ENCODE measurements at places on chromosomes 7 and 10.

DNA sequence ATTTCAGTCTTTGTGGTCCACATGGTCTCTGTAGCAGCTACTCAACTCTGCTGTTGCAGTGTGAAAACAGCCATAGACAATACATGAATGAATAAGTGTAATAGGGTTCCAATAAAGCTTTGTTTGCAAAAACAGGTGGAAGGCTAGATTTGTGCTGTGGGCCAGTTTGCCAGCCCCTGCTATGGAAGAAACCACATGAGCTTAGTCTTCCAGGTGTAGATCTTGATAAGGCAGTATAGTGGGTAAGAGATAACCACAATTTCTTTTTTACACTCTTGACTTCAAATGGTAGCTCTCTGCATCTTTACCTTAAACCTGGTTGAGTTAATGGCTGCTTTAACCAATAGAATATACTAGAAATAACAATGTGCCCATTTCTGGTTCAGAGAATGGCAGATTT is 135.0 kb upstream of the PALS2 start:
- no peak overlapping the region for H3K27ac ChIP-seq

DNA sequence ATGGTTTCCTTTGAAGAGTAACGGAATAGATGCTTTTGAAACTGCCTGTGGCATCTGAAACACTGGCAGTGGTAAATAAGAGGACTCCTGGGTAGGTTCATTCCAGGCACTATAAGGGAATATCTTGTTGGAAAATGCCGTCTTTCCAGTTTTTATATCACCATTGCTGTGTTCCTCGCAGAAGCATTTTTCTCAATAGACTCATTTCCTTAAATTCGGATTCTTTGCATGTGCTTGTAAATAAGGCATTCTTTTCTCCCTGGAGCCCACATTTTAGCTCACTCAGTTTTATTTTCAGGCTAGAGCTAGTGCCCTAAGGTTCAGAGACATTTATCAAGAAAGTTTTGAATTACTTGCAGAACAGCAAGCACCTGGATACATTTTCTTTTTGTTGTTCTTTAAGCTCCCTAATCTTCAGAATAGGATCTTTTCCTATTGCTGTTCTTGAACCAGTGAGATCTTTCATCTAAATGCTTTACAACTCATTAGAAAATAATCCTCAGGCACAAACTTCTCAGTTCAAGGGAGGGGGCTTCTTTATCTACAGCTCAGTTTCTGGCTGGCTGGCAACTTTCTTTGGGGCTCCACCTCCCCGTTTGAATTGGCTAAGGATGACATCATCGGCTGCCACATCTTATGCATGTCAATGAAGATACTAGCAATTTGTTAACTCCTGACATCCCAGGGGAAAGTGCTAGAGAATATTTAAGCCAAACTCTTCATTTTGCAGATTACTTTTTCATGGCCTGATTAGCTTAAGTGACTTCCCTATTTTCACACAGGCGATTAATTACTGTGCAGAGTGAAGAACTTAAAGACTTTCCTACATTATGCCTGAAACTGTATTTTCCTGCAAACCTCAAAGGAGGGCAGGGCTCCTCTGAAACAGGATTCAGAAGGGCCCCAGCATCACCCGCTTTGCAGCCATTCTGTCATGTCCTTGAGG is 133.7 kb upstream of the RSU1 start:
- no peaks in the 10 kb centered on the region for H3K27me3 ChIP-seq
- no peaks in the 10 kb centered on the region for H3K4me1 ChIP-seq
- no peak overlapping the region for H3K27ac ChIP-seq

DNA sequence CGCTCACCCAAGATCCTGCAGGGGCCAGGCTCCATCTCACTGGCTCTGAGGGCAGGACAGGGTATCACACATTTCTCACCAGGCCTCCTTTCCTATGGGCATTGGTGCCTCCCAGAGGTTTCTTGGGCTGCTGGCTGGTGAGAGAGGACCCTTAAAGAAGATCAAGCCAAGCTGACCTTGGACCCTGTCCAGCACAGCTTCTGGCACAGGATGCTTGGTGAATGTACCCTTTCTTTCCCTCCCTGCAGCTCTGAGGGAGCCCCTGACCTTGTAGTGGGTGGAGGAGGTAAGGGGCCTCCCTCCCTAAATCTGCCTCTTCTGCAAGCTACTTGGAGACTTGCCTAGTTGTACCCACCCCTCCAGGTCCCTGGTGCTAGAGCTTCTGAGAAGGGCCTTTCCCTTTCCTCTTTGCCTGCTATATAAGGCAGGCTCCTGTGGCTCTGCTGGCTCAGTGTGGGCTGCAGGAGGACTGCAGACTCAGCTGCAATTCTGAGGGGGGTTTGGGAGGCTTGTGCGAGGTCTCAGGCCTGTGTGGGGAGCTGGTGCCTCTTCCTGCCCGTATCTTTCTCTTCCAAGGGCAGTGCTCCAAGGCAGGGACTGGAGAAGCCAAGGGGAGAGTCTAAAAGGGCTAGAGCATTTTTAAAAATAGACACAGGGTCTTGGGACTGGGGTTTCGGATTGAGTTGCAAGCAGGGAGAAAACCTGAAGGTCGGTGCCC is 11.7 kb upstream of the TRIM8 start:
- H3K27me3 ChIP-seq, result no peaks in the 10 kb centered on the region
- peak overlapping the region; percentile 85 for H3K27ac ChIP-seq
- no peaks in the 10 kb centered on the region for H3K36me3 ChIP-seq
- peak overlapping the region; percentile 18 for H3K4me3 ChIP-seq

DNA sequence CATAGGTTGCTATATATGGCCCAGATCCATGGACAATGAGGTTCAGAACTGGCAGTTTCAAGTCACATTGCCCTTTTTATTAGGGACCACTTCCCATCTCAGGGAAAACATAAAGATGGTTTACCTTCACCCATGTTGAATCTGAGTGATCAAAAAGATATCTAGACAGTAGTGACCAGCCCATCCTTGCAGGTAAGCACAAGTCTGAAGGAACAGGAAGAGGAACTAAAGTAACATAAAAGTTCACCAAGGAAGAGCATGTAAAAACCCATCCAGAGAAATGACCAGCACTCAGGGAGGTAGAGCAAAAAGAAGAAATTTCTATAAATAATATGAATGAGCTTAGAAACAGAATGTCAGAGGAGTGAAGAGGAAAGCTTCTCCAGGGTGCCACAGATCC is 382.5 kb downstream of the PARD3 start:
- no peak for DNase-seq
- H3K36me3 ChIP-seq, result no peaks in the 10 kb centered on the region
- H3K4me1 ChIP-seq, result peaks cover 34% of the 10 kb centered on the region
- no peak overlapping the region for H3K27ac ChIP-seq
- H3K27me3 ChIP-seq, result no peaks in the 10 kb centered on the region
- H3K4me3 ChIP-seq, result no peak overlapping the region

DNA sequence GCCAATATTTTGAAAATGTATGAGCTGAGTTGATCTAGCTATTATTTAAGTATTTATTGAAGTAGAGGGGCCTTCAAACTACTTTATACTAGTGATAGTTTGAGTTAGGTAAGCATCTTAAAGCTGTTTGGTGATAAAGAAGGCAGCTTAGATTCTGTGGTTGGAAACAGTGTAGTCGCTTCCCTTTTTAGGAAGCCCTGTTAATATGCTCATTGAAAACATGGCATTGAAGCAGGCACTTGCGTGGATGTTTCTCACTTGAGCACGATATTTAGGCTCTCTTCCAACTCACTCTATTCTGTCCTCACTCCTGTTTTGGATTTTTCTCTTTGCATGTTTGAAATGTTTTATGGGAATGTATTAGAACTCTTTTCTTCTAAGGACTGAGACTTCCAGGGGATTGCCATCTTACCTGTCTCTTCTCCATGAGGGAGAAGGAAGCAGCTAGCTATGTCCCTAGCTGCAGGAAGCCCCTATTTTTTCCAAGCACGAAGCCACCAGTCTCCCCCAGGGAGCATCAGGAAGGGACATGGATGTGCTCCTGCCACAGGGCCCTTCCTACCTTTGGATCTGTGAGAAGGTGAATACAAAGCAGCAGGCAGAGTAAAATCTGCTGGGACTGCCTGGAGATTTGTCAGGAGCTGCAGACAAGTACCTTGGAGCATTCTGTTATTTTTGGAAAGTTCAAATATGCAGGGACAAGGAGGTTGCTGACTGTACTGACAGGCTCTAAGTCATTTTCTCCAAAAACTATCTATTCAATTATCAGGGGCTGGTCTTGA is 22.0 kb upstream of the BMPR1A start:
- no peak for DNase-seq
- no peaks in the 10 kb centered on the region for H3K27me3 ChIP-seq
- H3K4me3 ChIP-seq, result no peak overlapping the region
- no peaks in the 10 kb centered on the region for H3K36me3 ChIP-seq
- H3K4me1 ChIP-seq, result peaks cover 43% of the 10 kb centered on the region
- H3K27ac ChIP-seq, result peak overlapping the region; percentile 86

DNA sequence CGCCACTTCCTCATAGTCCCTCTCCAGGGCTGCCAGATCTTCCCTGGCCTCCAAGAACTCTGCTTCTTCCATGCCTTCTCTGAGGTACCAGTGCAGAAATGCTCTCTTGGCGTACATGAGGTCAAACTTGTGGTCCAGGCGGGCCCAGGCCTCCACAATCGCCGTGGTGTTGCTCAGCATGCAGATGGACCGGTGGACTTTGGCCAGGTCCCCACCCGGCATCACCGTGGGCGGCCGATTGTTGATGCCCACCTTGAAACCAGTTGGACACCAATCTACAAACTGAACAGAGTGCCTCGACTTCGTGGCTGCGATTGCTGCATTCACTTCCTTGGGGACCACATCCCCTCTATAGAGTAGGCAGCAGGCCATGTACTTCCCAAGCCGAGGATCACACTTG is 11.1 kb downstream of the TUBAL3 start:
- H3K36me3 ChIP-seq, result no peaks in the 10 kb centered on the region
- no peak overlapping the region for H3K27ac ChIP-seq

DNA sequence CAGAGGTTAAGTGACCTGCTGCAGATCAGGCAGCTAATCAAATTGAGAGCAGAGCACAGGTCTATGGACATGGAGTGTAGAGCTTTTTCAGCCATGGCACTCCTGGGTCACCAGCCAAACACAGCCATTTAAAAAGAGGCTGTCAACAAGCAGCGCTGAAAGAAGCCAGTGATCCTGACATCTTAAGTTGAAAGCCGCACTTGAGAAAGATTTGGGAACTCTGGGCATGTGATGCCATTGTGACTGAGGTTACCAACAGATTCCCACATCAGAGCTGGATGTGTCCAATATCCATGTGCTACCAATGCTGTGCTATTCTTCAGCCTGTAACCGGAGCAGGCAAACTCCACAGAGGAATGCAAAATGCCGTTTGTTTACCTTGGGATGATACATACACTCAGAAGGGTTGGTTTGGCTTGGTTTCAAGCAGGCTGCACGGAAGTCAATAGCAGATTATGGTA is 56.2 kb upstream of the ABLIM1 start:
- no peak for DNase-seq
- H3K27ac ChIP-seq, result peak overlapping the region; percentile 24

DNA sequence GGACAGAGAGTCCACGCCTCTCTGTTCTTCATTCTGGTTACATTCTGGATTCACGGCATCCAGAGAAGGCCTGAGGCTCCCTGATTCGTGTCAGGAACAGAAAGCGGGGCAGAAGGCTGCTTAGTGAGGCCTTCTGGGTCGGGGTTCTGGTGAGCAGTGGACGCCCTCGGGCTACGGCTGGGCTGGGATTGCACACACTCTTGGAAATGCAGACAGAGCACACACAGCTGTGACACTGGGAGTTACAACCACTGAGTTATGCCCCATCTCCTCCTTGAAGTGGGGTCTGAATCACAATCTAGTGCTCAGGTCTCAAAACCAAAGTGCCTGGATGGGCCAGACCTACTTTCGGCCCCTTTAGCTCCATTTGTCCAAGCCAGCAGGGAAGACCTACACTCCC is 156.9 kb upstream of the GDF10 start:
- no peak overlapping the region for H3K4me3 ChIP-seq
- no peak overlapping the region for H3K27ac ChIP-seq
- H3K36me3 ChIP-seq, result no peaks in the 10 kb centered on the region
- no peaks in the 10 kb centered on the region for H3K27me3 ChIP-seq
- no peaks in the 10 kb centered on the region for H3K4me1 ChIP-seq

GRCh38 chr10:88317099-88317498 is 266.0 kb downstream of the RNLS start:
- H3K27me3 ChIP-seq, result no peaks in the 10 kb centered on the region
- H3K27ac ChIP-seq, result no peak overlapping the region
- H3K4me3 ChIP-seq, result no peak overlapping the region
- no peaks in the 10 kb centered on the region for H3K36me3 ChIP-seq
- DNase-seq, result no peak

DNA sequence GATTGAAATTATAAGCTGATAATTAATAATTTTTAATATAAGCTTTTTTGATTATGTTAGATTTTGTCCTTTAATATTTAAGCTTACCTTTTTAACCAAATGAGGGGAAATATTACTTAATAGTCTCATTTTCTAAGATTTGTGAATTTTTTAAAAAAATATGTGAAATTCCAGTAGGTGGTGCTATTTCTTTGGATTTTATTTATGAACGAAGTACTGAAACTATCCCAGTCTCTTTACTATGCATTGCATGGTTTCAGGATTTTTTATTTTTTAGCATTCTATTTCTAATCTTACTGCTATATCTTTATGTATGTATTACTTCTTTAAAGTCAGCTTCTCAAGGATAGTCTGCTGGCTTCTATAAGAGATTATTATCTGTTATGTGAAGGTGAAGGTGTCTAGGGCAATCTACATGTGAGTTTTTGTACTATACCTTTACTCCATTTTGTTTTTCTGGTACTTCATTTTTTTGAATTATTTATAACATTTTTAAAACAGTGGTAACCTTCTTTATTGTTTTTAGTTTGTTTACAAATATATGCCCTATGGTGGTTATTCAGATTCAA is 78.3 kb downstream of the ATRNL1 start:
- H3K27me3 ChIP-seq, result no peaks in the 10 kb centered on the region
- no peak for DNase-seq
- no peak overlapping the region for H3K4me3 ChIP-seq
- H3K36me3 ChIP-seq, result no peaks in the 10 kb centered on the region

DNA sequence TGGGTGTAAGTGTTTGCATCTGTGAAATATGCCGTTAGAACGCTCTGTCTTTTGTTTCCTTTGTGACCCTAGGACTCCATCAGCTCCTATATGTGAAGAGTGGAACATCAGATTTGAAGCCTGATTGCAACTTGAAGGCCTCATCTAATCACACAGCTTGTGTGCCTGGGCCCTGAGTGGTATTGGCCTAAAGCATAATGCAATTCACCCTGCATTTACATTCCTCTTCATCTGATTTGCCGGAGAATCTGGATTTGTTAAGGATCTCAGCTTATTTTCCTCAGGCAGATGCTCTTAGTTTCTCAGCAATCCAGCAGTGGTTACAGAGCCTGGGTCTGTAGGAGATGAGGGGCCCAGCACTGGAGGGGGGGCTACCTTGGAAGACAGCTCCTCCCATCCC is 183.2 kb upstream of the ITGB1 start:
- H3K4me3 ChIP-seq, result no peak overlapping the region
- no peaks in the 10 kb centered on the region for H3K36me3 ChIP-seq
- no peak for DNase-seq
- no peaks in the 10 kb centered on the region for H3K4me1 ChIP-seq
- H3K27me3 ChIP-seq, result peaks cover 5% of the 10 kb centered on the region

DNA sequence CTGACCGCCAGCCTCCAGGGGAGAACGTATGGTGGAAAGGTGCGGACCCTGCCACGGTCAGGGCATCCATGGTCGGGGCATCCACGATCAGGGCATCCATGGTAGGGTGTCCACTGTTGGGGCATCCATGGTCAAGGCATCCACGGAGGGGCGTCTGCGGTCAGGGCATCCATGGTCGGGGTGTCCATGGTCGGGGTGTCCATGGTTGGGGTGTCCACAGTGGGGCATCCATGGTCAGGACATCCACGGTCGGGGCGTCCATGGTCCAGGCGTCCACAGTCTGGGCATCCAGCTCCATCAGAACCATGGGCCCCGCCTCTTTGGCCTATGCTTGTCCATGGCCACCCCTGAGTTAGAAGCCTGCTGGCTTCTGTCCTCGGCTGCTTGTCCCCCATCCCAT is 148.1 kb downstream of the ADARB2 start:
- no peak overlapping the region for H3K4me3 ChIP-seq
- H3K27ac ChIP-seq, result no peak overlapping the region
- no peak for DNase-seq
- H3K27me3 ChIP-seq, result no peaks in the 10 kb centered on the region
- no peaks in the 10 kb centered on the region for H3K4me1 ChIP-seq
